ENCODE measurements at places on chromosomes 11 and 22.

- peak; percentile 34 for DNase-seq
Measured at GRCh38 chr22:41237036-41237706, 3.6 kb downstream of the CHADL start.

GRCh38 chr22:47773635-47774034, 1011.2 kb downstream of the TBC1D22A start:
- DNase-seq, result no peak

- no peak for DNase-seq
Measured at GRCh38 chr22:43092085-43092484, 2.9 kb upstream of the TTLL1 start.

DNA sequence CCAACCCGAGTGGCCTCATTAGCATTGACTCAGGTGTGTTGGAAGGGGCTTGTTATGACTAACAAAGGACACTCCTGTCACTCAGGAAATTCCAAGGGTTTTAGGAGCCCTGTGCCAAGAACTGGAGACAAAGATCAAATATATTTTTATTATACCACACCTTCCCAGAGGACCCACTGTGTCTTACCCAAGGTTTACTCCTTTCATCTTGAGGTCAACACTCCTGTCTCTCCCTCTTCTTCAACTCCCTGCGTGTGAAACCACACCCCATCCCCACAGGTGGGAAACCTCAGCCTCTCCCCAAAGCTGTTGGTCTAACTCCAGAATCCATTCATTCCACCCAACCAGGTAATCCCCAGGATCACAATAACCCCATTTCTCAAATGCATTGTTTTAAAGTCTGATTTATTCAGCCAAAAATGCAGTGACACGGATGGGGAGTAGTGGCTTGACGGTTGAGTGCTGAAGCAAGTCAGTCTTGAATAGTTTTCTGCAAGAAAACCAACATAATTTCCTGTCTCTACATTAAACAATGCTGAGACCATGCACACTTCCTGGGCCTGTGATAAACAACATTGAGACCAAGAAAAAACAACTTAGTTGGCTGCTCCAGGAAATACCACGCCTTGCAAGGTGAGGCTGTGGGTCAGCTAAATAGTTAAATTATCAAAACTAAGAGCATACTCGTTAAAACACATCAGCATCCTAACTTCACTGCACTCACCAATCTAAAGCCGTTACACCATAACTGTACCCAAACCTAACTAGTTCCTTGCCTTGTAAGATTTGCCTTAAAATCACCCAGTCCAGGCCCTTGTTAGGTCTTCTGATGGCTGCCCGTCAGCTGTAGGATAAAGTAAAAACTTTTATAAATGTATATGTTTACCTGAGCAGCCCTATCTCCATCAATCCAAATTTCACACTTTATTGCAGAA, 38.5 kb upstream of the SPON1 start:
- DNase-seq, result no peak

DNA sequence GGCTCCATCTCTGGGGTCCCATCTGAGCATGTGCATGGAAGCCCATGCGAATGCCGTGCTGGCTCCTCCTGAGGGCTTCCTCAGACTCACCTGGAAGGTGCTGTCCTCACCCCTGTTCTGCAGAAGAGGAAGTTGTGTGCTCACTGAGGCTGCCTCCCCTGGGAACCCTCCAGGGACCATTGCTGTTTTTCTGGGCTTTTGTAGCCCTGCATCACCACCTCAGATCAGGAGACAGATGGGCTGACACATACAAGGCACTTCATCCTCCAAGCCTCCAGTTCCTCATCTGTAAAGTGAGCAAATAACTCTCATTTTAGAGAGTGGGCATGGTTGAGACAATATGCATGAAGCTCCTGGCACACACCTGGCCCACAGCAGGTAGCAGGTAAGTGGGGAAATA, 12.1 kb upstream of the LRRC32 start:
- DNase-seq, result no peak

Data from DMS79 treated with DMSO at 0.1 percent for 48 hours (cell line).